ENCODE measurements at places on chromosomes 12 and 14.

DNA sequence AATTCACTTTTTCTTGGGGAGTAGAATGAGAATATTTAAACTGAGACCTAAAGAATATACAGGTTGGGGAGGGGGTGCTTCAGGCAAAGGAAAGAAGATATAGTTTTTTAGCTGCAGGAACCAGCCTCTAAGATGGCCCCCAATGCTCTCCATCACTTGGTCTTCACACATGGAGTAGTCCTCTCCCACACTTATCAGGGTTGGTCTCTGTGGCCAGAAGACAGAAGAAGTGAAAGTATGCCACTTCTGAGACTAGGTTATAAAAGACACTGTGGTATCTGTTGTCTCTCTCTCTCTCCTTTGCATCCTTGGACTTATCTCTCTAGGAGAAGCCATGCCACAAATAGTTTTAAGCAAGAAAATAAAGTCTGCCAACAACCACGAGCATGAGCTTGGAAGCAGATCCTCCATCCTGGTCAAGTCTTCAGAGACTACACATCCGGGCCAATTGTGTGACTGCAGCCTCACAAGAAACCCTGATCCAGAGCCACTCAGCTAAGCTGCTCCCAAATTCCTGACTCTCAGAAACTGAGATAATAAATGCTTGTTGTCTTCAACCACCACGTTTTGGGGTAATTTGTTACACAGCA, 18.0 kb downstream of the PUS7L start:
- no peak for DNase-seq

DNA sequence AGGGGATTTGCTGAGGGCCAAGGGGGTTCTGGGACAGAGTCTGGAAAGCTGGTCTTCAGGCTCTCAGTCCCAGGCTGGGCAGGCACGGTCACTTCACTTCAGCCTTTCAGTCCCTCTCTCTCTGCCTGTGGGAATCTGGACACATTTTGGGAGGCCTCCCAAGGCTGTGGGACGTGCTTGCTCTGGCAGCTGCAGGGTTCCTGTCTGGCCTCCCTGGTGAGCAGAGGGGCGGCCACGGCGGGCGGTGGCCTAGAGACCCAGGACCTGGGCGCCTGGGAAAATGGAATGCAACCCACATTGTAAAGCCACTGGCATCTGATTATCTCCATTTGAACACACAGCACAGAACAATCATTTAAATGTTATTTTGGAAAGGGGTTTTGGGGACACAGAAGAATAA, 10.1 kb upstream of the ALDH2 start:
- DNase-seq = no peak

DNA sequence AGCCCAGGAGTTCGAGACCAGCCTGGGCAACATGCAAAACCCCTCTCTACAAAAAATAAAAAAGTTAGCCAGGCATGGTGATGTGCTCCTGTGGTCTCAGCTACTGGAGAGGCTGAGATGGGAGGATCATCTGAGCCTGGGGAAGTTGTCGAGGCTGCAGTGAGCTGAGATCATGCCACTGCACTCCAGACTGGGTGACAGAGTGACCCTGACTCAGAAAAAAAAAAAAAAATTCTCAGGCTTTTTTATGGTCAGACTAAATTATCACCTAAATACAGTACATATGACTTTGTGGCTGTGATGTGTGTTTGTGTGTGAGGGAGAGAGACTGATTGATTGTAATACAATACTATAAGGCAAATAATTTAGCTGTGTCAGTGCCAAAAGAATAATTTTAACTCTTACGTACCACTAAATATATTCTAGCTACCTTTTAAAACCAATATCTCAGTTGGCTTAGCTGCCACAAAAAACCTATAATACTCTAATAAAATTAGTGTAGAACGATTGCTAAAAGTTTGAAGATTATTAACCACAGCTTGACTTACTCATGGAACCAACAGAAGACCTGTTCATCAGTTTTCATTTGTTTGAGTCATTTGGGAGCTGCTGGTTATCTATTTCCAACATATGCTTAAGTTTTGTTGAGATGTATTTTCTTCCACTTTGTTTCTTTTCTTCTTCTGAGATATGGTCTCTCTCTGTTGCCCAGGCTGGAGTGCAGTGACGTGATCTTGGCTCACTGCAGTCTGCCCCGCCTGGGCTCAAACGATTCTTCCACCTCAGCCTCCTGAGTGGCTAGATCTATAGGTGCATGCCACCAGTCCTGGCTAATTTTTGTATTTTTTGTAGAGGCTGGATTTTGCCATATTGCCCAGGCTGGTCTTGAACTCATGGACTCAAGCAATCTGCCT, 58.0 kb downstream of the DIP2B start:
- DNase-seq = no peak

GRCh38 chr12:57491393-57492280, 3.8 kb downstream of the MARS1 start:
- no peak for DNase-seq

DNA sequence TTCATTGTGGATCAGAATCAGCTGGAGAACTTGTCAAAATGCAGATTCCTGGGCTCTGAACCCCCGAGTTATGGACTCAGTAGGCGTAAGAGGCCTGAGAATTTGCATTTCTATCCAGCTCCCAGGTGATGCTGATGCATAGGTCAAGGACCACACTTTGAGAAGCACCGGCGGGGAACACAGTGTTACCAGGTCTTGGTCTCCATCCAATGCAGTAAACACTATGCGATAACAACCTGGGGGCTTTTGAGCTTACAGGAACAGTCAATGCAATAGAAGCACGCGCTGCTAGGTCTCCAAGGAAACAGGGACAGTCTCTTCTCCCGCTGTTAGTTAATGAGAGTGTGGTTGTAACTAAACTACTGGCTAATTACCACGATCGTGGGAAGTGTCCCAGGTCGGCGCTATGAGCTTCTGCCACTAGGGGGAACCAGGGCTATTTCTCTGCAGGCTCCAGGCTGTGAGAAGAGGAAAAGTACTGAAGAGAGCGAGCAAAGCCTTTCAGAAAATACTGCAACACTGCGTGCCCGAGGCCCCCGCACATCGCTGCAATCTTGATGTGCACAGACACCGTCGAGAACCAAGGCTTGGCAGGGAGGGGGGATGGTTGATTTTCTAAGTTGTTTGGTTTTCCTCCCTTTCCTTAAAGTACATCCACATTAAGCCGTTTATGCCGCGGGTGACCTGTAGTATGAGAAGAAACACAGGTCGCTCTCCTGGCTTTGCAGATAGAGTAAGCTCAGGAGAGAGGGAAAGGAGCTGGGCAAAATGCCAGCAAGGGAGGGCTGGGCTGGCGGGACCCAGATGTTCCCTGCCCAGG, 52.0 kb upstream of the KCNA1 start:
- peak; percentile 73 for DNase-seq

- no peak for DNase-seq
These were observed 263.4 kb downstream of the SOX5 start for GRCh38 chr12:23686095-23686494.

DNA sequence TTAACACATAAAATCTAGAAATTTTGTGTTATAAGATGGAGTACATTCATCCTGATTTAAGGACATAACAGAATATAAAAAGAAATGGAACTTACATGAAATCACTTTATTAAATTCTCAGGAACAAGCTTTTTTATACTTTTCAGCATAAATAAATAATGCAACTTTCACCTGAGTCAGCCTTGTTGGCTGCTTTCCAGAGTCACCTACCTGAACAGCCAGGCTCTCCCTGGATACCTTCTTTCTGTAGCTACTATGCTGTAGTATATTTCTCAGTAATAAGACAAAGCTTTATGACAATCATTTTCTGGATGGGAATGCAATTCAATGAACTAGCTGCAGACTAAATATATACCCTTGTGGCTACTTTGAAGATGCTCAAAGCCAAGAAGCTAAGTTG, 111.9 kb downstream of the NTS start:
- no peak for DNase-seq

DNA sequence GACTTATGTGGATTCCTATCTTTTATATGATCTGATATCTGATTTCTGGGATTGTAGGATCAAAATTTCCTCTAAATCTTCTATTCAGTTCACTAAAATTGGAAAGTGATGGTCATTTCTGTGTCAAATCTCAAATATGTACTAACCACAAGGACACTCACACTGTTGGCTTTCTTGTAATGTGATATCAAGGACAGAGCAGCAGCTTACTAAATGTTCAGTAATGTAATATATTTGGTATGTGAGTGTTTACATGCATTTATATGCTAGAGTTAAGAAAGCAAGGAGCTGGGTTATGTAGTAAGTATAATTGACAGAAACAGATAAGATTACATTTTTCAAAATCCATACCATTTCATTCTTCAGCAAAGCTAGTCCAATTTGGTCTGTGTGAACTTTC, 16.5 kb downstream of the PUS7L start:
- no peak for DNase-seq

- DNase-seq = no peak
These were observed 23.0 kb downstream of the ZNF410 start for GRCh38 chr14:73909681-73910080.

GRCh38 chr12:3150308-3150670, 73.1 kb downstream of the TSPAN9 start:
- no peak for DNase-seq

DNA sequence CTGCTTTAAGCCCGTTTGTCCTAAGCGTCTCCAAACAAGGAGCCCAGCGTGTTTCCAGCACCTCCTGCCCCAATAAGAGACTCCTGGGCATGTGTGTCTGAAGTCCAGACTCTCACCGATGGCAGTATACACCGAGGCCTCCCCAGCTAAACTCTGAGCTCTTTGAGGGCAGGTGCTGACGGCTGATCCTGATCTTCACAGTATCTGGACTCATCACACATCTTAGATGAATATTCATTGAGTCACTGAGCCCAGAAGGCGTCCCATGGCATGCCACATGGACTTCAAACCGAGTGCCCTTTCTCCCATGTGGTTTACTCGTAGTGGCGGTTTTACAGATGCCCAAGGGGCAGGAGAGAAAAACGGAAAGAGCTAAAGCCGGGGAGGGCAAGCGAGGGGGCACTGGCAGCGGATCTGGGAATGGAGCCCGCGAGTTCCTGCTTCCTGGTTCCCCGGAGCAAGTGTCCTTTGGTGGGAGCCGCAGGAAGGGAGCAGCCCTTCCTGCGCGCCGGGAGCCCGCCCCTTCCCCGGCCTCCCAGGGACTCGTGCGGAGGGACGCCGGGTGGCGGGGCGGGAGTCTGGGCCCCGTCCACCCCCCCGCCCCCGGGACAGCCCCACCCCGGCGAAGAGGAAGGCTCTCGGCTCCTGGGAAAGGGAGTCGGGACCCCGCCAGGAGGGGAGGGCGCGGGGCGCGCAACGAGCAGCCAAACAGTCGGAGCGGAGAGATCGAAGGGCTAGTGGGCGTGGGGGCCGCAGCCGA, 585 bp upstream of the TEAD4 start:
- DNase-seq = no peak

DNA sequence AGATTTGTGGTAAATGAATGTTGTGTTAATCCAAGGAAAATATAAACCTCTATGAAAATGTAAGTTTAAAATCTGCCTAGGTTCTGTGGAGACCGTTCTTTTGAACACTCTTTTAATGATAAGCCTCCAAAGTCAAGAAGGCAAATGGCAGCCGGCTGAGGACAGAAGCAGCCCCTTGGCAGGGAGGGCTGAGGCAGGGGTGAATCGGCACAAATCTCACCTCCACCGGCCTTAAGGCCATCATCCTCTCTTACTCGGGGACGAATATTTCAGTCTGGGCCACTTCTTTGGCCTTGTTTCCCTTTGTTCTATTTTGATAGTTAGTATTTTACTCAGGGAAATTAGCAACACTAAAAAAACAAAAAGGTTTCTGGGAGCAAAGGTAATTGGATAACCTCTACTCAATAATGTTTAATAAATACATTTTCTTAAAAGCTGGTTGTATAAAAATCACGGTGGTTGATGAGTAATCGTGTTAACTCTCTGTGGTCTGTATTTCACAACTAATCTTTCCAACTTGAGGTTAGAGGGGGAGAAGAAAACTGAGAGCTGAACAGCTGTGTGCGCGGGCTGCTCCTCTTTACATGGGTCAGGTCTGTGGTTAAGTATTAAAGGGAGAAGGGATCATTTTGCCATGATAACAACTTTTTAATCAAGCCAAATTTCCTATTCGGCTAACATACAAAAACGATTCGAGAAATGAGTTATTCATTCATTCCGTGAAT, 18.6 kb downstream of the LGMN start:
- DNase-seq = no peak

- peak; percentile 1 for DNase-seq
These were observed 68.3 kb downstream of the SEC23A start for GRCh38 chr14:39034481-39035296.

GRCh38 chr12:101051901-101052550, 158.0 kb downstream of the SLC5A8 start:
- no peak for DNase-seq

DNA sequence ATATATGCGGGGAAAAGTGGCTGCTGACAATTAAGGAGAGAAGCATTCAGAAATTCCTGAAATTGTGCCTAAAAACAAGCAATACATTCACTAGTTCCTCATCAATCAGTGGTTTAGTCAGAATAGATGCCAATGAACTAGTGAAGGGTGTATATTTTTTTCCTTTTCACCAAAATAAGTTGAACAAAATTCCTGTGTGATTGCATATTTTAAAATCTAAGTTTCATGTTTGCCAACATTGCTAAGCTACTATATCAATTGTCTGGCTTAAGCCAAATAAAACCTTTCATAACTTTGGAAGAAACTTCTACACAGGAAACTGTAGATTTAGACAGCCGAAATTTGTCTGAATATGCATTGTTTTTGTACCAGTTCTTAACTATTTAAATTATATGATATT, 8.7 kb downstream of the PRKD1 start:
- no peak for DNase-seq

DNA sequence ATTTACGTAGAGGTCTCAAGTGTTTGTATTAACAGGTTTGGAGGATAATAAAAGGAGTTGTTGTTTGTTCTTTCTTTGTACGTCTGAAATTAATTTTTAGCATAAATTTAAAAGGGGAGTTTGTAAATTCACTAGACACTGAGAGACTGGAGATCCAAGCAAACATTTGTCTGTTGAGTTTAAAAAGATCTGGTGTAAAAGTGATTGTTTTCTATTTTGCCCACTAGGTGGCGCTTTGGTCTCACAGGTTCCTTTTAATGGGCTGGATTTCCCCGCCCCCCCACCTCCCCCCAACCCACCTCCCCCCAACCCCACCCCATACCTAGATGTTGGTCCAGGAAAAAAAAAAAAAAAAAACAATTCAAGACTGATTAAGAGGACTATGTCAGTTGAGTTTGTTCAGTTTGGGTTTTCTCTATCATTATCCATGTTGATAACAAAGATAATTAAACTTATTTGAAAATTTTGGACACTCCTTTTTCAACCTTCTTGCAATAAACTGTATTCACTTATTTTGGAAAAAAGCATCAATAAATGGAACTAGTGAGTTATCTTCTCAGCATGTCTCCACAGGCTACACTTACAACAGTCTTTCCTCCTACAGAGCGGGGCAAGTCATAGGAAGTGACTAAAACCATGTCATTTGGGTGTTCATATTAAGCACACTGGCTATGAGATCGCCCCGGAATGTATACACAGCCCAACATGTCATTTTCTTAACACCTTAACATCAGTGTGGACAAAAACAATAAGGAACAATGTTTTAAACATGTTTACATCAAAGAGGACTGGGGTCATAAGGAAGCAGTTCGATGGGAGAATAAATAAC, 841.1 kb downstream of the NRXN3 start:
- no peak for DNase-seq

- no peak for DNase-seq
These were observed 338.7 kb downstream of the TRHDE start for GRCh38 chr12:72610854-72611358.

- DNase-seq = no peak
These were observed 1098.0 kb downstream of the BCL11B start for GRCh38 chr14:98174041-98174440.

All from nucleus accumbens (tissue), 56 donors.